SK-N-SH treated with all-trans-retinoic acid at 6 μM for 48 hours (cell line): ENCODE measurements at places on chromosomes 3 and 15.
A peak's percentile ranks its signal among the peaks of the same experiment; 100 is the strongest.

DNA sequence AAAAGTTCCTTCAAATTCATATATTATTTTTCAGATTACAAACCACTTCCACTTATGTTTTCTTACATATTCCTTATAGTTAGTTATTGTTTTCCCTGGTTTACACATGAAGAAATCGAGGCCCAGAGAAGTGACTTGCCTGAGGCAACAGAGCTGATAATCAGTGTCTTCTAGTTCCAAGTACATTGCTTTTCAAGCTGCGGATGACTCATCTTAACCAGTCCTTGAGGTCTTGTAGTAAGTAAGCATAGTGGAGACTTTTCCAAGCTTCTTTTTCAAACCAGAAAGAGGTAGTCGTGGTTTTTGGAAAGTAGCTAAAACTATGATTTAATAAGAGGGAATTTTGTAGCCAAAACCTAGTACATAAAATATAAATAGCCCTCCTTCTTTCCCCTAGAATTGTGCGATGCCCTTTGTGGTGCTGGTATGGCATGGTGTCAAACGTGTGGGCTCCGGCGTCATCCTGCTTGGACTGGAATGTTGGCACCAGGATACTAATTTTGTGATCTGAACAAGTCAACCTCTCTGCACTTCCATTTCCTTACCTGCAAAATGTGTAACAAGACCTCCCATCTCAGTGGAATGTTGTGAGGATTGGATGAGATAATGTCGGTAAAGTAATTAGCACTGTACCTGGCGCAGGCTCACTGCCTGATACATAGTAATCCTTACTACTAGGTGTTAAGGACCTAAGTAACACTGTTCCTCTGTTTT lies 19.0 kb upstream of the DLG1 start:
- peak; percentile 77 for ATAC-seq

DNA sequence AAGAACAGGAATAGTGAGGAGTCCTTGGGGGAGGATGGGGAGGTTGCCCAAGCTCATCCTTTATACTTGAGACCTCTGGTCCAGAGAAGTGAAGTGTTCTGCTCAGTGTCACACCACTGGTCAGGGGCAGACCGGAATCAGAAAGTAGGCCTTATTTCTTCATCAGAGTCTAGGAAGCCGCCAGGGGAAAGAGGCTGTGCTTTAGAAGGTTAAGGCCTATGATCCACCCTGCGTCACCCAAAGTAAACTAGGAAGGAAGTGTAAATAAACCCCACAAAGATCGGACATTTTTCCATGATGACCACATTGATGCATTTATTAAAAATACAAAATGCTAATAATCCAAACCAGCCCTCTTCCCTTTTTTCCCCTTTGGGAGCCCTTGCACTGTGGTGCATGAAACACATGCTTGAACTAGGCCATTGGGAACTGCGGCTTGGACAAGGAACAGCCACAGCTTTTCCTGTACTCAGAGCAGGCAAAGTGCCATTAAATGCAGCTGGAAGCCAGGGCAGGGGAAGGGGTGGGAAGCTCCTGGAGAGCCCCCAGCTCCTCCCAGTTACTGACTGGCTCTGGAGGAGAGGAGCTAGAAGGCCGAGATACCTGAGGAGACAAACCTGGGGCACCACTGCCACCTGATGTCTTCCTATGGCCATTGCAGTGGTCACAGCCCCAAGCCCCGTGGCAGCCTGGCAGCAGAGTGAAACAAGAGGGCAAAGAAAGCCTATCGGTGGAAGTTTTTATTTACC lies 37.0 kb downstream of the CDC25A start:
- peak; percentile 98 for ATAC-seq

GRCh38 chr3:43489930-43490329 lies 131.9 kb downstream of the ANO10 start:
- ATAC-seq = no peak

- ATAC-seq = no peak
Observed at GRCh38 chr3:52064561-52064960, 8.2 kb upstream of the DUSP7 start.

DNA sequence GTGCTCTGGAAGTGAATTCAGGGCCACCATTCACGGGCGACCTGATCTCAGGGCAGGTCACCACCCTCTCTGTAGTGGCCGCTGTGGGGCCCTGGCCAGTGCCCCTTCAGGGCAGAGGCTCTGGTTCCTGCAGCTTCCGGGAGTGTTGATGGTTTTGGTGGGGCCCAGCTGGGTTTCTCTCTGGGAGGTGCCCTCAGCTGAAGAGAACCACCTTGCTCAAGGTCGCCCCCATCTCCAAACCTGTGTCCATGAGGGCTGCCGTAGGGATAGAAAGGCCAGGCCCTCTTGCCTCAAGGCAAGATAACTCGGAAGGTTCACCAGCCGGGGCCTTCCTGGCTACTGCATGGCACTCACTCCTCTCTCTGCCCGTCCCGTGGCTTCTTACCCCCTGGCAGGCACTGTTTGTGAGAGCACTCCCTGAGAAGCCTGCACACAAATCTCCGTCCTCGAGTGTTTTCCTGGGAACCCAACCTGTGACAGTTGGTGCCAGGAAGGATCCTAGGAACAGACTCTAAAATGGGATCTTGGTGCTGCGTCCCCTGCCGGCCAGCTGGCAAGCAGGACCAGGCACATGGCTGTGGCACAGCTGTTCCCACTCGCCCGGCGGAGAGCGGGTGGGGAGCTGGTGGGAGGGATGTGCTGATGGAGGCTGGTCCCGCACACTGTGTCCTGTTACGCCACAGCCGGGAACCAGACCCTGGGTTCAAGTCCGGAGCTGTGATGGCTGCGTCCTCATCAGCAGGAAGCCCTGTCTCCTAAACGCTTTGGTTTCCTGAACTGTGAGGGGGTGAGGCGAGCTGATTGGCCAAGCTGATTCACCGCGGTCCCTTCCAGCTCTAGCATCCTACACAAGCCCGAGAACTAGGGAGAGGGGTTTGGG lies 23.2 kb upstream of the PIGZ start:
- ATAC-seq = no peak

DNA sequence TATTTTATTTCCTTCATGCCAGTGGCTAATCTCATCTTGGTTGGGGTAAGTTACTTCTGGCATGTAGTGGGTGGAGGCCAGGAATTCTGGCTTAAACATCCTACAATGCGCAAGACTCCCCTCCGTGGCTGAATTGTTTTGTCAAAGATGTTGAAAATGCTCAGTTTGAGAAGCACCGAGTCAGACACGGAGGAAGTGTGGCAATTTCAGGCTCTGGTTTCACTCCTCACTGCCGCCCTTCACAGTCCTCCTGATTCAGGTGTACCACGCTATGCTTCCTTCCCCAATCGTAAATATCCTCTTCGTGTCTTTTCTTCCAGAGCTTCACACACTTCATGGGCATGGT lies 150.7 kb downstream of the OPA1 start:
- ATAC-seq = no peak

- no peak for ATAC-seq
Observed at GRCh38 chr3:195405651-195406050, 37.2 kb downstream of the ACAP2 start.

DNA sequence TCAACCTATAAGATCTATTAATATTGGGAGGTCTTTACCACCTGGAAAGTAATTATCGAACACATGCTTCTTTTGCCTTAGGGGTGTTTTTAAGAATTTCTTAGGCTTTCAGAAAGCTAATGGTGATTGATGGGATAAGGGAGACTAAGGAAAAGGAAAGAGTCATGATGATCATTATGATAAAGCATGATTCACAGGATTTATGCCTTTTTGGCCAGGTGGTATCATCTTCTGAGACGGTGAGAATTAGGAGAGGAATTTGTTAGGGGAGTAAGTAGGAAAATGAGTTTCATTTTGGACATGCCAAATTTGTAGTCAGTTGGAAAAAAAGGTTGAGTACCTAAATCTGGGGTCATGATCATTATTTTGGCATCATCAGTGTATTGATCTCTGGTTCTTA lies 8.9 kb downstream of the ARMC8 start:
- no peak for ATAC-seq

DNA sequence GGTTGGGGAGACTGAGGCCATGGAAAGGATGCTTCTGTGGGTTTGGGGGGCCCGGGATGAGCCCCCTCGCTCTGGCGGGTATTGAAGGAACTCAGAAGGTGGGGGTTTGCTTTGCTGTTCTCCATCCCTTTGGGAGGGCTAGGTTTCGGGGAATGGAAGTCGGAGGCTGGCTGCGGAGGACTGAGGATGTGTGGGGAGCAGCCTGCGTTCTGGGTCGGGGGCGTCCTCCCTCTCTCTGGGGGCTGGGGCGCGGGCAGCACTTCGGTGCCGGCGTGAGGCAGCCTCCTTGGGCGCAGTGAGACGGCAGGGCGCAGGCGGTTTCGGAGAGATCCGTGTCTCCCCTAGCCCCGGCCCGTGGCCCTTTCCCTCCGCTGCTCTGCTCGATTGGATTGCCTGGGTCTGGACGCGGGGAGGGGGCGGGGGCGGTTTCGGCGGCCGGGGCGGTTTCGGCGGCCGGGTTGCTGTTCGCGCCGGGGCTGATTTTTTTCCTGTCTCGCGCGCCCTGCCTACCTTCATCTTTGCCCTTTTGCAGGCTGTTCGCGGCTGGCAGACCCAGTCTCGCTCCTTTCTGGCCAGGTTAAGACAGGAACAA lies 1.4 kb downstream of the PTPRG start:
- ATAC-seq = peak; percentile 33

DNA sequence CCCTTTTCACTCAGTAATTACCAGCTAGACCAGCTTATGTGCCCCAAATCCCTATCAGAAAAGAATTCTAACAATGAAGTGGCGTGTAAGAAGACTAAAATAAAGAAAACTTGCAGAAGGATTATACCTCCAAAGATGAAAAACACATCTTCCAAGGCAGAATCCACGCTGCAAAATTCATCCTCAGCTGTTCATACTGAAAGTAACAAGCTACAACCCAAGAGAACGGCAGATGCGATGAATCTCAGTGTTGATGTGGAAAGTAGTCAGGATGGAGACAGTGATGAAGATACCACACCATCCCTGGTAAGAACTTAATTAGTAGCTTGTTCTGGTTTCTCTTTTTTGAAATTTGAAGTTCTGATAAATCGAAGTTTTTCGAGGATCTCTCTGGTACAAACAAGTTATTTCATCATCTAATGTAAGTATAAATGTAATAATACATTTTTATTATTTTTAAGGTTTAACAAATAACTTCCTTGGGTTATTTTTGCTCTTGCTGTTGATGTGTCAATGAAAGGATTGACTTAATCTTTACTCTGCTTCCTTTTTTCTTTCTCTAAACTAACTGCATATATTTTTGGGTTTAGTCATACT lies 1.4 kb downstream of the WDR76 start:
- ATAC-seq = no peak

DNA sequence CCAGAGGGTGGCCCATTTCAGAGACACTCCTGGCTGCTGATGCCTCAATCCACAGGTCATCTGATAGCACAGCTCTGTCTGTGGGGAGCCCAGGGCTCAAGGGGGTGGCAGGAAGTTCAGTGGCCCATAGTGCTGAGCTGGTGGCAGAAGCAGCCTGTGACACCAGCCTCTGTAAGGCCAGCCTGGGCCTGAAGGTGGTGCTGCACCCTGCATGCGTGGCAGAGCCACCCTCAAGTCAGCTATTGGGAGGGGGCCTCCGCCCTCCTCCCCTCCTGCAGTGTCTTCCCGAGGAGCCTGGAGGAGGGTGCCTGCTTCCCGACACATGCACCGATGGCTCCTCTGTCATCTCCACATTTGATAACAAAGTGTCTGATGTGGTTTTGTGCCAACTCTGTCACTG lies 3.0 kb downstream of the PLA1A start:
- ATAC-seq = peak; percentile 88

DNA sequence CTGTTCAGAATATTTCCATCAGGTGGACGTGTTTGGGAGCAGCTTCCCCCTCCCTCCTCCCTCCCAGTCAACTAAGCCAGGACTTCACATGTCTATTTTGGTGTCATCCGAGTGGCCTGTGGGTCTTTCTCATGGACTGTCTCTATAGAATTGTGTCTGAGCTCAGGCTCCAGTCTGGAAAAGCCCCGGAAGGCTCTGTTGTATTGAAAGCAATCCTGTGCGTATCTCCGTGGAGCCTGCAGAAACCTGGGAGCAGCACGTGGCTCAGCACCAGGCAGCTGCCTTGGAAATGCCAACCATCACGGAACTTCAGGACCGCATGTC lies 25.2 kb downstream of the COLQ start:
- no peak for ATAC-seq

GRCh38 chr3:119177321-119177720 lies 3.9 kb downstream of the UPK1B start:
- ATAC-seq = no peak

- ATAC-seq = no peak
Observed at GRCh38 chr3:126777366-126777765, 73.3 kb downstream of the CHCHD6 start.

DNA sequence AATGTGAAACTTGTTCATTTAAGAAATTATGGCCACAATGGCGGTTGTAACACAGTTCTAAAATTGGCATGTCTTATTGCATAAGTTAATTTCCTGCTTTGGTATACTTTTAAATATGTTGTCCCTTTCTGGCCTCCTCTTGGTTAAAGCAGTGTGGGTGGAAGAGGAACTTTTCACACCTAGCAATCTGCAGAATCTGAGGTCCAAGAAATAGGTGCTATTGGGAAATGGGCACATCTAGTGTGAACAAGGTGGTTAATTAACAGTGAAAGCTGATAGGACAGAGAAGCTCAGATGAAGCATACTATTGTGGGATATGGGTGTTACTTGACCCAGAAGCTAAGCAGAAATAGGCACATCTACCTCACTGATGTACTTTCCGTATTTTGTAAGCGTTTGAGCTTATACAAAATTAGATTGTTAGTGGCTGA lies 10.6 kb downstream of the CMC1 start:
- no peak for ATAC-seq

DNA sequence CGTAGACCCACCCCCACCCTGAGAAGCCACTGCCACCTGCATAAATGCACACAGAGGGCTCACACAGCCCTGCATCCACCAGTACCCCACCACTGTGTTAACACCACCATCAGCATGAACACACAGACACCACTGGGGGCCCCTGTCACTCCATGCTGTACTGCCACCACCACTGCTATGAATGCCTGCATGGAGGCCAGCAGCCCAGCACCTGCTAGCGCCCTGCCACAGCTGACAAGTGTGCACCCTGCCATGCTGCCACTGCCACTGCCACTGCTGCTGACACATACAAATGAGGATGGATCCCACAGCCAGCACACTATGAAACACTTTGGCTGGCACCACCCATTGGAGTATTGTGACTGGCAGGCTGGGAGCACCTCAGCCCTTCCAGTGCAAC lies 361.0 kb downstream of the TAFA4 start:
- no peak for ATAC-seq
